Activated T-helper 1 cell treated with anti-CD3 and anti-CD28 coated beads, Interleukin-2, amount 50 U/mL, for 16 hours (primary cell): ENCODE measurements at places on chromosomes 11 and 22.

DNA sequence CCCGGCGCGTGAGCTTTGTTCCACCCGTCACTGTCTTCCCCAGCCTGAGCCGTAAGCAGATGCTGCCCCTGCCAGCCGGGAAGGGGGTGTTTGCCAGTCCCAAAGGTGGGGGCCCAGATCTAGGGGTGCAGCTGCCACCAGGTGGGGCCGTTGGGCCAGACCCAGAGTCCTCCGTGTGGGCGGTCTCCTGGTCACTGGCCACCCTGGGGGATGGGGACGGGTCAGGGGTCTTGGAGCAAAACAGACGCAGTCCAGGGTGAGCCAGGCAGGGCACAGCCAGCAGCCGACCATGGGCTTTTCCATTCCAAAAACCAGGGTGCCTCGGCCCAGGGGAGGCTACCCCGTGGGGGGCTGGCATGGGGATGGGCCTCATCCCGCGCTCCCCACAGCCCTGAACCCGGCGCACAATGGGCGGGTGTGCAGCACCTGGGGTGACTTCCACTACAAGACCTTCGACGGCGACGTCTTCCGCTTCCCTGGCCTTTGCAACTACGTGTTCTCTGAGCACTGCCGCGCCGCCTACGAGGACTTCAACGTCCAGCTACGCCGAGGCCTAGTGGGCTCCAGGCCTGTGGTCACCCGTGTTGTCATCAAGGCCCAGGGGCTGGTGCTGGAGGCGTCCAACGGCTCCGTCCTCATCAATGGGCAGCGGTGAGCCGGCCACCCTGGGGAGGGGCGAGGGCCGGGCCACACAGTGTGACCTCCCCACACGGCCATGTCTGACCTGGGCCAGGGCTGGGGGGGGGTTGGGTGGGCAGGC, 3.5 kb downstream of the MUC5B start:
- DNase-seq: no peak

DNA sequence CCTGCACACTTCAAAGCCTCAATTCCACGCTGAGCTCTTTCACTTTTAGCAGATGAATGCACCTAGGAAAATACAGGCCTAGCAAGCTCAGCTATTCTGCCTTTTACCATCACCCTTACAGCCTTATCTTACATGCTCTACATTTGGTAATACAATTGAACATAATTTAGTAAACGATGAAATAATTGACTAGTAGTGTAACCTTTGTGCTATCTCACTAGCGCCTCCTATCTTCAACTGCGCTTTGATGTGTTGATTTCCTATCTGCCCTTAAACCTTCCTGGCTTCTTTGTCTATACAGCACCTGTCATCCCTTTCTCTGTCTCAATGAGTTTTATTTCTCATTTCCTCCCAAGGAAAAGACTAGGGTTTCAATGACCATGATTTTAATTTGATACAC, 149.7 kb downstream of the LRRC4C start:
- DNase-seq: no peak

GRCh38 chr11:83881428-83881827, 595.3 kb upstream of the CCDC90B start:
- no peak for DNase-seq

DNA sequence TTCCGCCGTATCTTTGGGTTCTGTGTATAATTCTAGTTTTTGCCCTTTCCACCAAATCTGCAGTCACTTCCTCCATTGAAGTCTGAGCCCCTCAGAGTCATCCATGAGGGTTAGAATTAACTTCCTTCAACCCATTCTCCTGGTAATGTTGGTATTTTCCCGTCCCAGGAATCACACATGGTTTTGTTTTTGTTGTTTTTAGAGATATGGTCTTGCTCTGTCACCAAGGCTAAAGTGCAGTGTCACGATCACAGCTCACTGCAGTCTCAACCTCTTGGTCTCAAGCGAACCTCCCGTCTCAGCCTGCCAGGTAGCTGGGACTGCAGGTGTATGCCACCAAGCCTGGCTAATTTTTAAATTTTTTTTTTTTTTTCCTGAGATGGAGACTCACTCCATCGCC, 18.7 kb downstream of the ZBED4 start:
- DNase-seq: no peak

- DNase-seq: no peak
These were observed 28.0 kb upstream of the CABP7 start for GRCh38 chr22:29691636-29692326.
